ENCODE measurements at places on chromosomes 12 and 14. TPM values are rescaled to one million over a fixed set of nuclear protein-coding genes. Genes with fewer than 3 reads are reported as not detected.

Gene EIF2S3B
- total RNA-seq = 1.4 TPM

Gene MANSC1
- total RNA-seq = 0.73 TPM

Gene C1S
- 3.3 TPM for total RNA-seq

Gene DPPA3
- total RNA-seq = not detected

Gene ESR2
- total RNA-seq = 0.10 TPM

Gene TPPP2
- not detected for total RNA-seq

Gene DICER1
- total RNA-seq = 19.3 TPM

Gene GPR137C
- total RNA-seq = 0.20 TPM

Gene PAWR
- 223 TPM for total RNA-seq

Gene RNASE1
- 1.1 TPM for total RNA-seq

Gene EPYC
- total RNA-seq = not detected

Gene KCNA5
- total RNA-seq = not detected

GRCh38 chr14:52073251-52073650 lies 4.4 kb upstream of the NID2 start:
- DNase-seq = no peak

DNA sequence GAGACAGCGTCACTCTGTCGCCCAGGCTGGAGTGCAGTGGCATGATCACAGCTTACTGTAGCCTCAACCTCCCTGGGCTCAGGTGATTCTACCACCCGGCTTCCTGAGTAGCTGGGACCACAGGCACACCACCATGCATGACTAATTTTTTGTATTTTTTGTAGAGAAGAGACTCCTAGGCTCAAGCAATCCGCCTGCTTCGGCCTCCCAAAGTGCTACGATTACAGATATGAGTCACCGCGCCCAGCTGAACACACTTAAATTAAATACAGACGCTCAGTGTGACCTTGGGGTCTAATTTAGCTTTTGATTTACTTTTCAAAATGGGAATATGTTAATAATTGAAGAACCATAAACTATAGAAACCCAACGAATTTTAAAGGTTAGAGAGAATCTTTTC lies 77.2 kb downstream of the C2CD5 start:
- DNase-seq = no peak

GRCh38 chr12:48197549-48197970 lies 5.5 kb downstream of the OR10AD1 start:
- DNase-seq = peak; percentile 20

DNA sequence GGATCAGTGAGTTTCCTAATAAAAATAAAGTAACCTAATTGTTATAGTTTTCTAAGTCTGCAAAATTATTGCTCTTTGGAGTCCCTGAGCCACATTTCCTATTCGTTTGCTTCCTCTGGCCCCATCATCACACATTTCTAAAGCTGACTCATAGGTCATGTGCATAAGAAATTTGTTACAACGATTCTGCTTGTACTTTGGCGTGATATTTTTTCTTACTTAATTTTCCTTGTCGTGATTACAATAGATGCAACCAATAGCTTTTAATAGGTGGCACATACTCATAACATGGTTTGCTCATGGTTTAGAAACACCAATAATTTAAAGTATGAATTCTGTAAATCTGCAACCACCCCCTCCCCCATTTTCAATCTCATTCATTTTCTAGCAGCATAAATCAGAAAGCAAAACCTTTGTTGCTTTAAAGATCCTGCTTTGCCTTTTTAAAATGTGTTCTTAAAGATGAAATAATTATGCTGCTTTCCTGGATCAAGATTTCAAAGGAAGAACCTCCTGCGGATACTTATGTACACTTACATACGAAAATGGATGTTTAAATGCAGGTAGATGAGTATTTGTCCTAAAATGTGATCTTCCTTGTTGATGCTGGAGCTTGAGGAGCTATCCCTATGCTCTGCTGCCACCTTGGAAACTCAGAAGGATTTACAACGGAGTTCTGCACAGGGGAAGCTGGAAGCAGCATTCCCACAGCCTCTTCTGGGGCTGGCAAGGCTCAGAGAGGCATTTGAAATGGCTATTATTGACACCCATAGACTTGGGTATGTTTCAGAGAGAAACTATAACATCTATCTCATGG lies 1.7 kb upstream of the FLRT2 start:
- DNase-seq = peak; percentile 77

DNA sequence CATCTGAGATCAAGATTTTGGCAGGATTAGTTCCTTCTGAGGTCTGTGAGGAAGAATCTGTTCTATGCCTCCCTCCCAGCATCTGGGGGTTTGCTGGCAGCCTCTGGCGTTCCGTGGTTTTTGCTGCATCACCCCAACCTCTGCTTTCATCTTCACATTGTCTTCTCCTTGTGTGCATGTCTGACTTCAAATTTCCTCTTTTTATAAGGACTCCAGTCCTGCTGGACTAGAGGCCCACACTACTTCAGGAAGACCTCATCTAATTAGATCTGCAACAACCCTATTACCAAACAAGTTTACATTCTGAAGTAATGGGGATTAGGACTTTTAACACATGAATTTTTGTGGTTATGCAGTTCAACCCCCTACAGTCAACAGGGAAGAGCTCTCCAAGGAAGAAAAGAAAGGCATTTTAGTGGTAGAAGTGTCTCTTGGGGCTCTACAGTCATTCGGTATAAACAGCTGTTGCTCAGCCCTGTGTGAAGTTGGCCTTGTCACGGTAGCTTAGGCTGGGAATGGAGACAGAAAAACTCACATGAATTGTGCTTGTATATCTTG lies 89.7 kb downstream of the CAND1 start:
- no peak for DNase-seq

DNA sequence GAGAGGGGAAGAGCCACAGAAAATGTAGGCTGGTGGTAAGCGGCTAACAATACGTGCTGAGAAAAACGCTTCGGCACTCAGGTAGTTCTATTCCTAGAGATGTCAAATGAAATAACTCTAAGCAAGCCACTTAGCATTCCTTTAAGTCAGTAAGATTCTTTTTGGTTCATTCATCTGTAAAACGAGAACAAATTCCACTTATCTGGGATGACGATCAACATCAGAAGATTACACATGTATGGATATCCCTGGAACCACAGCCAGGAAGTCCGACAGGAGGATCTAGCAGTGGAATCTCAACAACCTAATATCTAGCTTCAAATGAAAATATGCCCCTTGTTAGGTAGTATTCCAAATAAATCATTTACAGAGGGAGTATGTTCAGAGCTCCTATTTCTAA lies 74.6 kb upstream of the CDKN3 start:
- no peak for DNase-seq

GRCh38 chr12:48038085-48038484 lies 33.8 kb upstream of the COL2A1 start:
- DNase-seq = no peak

GRCh38 chr12:32024884-32025592 lies 65.8 kb downstream of the RESF1 start:
- DNase-seq = no peak

- peak; percentile 36 for DNase-seq
These were observed 36.2 kb downstream of the SYNE3 start for GRCh38 chr14:95480109-95480886.

- DNase-seq = no peak
These were observed 220.3 kb downstream of the MON2 start for GRCh38 chr12:62686938-62687337.

GRCh38 chr12:39697108-39697507 lies 77.5 kb upstream of the ABCD2 start:
- no peak for DNase-seq

DNA sequence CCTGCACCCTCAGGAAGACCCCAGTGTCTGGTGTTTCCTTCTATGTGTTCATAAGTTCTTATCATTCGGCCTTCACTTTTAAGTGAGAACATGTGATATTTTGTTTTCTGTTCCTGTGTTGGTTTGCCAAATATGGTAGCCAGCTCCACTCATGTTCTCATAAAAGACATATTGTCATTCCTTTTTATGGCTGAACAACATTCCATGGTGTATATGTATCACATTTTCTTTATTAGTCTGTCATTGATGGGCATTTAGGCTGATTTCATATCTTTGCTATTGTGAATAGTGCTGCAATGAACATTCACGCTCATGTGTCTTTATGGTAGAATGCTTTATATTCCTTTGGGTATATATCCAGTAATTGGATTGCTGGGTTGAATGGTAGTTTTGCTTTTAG lies 645.1 kb downstream of the SLC16A7 start:
- DNase-seq = no peak

DNA sequence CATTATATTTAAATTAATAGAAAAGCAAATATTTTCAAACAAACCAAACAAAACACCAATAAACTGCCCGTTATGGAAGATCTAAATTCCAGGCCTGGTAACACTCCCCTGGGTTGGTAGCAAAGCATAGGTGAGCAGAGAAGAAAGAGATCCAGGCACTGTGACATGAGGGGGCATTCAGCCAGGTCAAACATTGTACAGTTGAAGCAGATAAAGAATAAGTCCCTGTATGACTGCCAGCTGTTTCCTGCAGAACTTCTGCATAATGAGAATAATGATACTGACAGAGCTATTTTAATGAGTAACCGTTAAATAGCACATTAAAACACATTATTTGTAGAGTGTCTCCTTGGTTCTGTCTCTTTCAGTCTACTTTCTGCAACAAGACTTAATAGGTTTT lies 35.4 kb downstream of the SLC38A1 start:
- DNase-seq = no peak

GRCh38 chr12:124636138-124636978 lies 68.9 kb upstream of the NCOR2 start:
- peak; percentile 72 for DNase-seq

DNA sequence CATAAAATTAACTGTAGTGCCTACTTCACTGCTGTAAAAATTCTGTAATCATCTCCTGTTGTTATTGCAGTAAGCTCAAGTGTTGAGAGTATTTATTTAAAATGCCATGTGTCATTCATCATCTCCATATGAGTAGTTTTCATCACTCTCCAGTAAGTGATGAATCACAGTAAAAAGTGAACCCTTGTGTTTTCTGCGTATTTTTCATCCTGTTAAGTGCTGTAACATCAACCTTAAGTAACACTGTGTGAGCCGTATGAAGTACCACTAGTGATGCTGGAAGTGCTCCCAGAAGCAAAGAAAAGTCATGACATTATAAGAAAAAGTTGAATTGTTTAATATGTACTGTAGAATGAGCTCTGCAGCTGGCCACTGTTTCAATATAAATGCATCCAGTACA lies 55.4 kb downstream of the SLCO1B3 start:
- peak; percentile 34 for DNase-seq

DNA sequence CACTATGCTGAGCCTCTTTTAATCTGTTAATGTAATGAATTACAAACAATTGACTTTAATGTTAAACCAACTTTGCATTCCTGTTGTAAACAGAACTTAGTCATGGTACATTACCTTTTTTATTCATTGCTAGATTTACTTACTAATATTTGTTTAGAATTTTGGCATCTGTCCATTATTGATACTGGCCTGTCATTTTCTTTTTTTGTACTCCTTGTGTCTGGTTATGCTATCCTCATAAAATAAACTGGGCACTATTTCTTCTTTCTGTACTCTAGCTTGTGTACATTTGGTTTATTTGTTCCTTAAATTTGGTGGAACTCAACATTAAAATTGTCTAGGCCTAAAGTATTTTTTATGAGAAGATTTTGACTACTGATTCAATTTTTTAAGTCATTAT lies 32.1 kb downstream of the SPATA7 start:
- no peak for DNase-seq

- DNase-seq = no peak
These were observed 46.7 kb downstream of the TGFB3 start for GRCh38 chr14:75934998-75935628.

GRCh38 chr14:93369713-93370266 lies 22.8 kb downstream of the COX8C start:
- no peak for DNase-seq

DNA sequence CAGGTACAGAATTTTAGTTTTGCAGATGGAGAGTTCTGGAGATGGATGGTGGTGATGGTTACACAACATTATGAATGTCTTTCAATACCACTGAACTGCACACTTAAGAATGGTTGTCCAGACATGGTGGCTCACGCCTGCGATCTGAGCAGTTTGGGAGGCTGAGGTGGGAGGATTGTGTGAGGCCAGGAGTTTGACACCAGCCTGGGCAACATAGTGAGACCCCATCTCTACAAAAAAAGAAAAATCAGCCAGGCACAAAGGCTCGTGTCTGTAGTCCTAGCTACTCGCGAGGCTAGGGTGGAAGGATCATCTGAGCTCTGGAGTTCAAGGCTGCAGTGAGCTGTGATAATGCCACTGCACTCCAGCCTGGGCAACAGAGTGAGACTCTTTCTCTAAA lies 8.1 kb upstream of the USP30 start:
- no peak for DNase-seq

- DNase-seq = no peak
These were observed 28.1 kb downstream of the SINHCAF start for GRCh38 chr12:31297572-31298514.

GRCh38 chr12:24719293-24719721 lies 229.6 kb downstream of the BCAT1 start:
- peak; percentile 95 for DNase-seq

DNA sequence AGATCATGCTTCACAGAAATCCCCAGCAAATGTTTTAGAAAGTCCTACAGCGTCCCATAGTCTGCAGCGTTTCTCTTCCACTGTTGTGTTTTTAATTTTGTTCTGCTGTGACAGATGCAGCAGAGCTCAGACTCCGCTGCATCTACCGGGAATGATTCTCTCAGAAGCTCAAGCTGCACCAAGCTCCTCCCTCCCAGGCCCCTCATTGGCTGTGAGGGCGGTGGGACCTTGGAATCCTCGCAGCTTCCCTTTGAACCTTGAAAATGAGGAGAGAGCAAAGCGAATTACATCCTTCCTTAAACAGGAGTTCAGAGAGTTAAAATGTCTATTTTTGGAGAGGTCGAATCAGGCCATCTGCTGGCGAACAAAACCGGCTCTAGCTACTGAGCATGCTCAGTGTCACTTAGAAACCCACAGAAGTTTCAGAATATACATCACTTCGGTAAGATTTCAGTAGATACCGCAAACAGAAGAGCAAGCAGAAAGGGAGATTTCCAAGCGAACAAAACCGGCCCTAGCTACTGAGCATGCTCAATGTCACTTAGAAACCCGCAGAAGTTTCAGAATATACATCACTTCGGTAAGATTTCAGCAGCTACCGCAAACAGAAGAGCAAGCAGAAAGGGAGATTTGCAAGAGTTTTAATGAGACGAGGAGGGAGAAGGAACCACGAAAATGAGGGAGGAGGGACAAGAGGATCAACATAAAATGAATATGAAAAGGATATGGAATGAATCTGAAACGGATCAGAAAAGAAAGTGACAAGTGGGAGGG lies at the start of gene ABCD2:
Gene ABCD2 (minus strand): TSS at position 144 of the 774 bp plus-strand sequence. CDS start 188 bp downstream, outside the sequence.
- DNase-seq = peak; percentile 85

DNA sequence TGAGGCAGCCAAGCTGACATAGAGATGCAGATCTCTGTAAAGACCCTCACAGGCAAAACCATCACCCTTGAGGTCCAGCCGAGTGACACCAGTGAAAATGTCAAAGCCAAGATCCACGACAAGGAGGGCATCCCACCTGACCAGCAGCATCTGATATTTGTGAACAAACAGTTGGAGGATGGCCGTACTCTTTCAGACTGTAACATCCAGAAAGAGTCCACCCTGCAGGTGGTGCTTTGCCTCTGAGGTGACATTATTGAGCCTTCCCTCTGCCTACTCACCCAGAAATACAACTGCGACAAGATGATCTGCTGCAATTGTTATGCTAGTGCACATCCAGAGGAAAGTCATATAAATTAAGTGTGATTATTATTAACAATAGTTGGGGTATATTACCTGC lies 15.1 kb upstream of the SUPT16H start:
- no peak for DNase-seq

GRCh38 chr12:84636801-84637290 lies 275.8 kb downstream of the SLC6A15 start:
- DNase-seq = no peak

- no peak for DNase-seq
These were observed 190.4 kb downstream of the NTF3 start for GRCh38 chr12:5622280-5622679.
